ENCODE measurements at places on chromosomes 6 and 20.

GRCh38 chr20:51160821-51161220, 137.9 kb upstream of the KCNG1 start:
- DNase-seq = no peak

DNA sequence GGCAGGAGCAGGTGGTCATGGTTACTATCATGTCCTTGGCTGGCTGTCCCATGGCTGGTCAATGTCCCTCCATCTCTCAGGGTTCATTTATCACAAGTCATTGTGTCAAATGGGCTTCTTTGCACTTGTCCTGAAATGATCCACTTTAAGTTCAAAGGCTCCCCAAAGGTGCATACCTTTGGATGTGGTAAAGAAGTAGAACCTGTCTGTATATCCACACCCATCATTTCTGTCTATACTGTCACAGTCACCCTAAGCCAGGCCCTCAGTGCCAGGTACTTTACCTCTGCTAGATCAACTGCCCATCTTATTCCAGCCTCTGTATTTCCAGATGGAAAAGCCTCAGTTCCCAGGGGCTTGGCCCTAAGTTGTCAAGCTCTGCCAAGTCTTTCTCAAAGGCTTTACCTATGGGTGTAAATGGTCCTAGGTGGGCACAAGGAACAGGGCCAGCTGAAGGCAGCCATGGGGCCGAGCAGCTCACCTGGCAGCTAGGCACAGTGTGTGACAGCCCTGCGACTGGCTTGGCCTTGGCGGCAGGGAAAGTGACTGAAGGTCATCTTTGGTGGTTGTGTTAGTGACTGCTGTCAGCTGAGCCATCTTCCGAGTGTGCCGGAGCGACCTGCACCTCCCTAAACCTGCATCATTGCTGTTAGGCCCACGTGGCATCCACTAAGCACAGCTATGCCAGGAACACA, 198.4 kb downstream of the SYNDIG1 start:
- DNase-seq = no peak

GRCh38 chr20:62367633-62368391, 700 bp upstream of the LAMA5 start:
- no peak for DNase-seq

- no peak for DNase-seq
Measured at GRCh38 chr20:56842056-56842455, 212.9 kb downstream of the TFAP2C start.

GRCh38 chr20:58800134-58800871, 50.4 kb downstream of the GNAS-AS1 start:
- DNase-seq = no peak

DNA sequence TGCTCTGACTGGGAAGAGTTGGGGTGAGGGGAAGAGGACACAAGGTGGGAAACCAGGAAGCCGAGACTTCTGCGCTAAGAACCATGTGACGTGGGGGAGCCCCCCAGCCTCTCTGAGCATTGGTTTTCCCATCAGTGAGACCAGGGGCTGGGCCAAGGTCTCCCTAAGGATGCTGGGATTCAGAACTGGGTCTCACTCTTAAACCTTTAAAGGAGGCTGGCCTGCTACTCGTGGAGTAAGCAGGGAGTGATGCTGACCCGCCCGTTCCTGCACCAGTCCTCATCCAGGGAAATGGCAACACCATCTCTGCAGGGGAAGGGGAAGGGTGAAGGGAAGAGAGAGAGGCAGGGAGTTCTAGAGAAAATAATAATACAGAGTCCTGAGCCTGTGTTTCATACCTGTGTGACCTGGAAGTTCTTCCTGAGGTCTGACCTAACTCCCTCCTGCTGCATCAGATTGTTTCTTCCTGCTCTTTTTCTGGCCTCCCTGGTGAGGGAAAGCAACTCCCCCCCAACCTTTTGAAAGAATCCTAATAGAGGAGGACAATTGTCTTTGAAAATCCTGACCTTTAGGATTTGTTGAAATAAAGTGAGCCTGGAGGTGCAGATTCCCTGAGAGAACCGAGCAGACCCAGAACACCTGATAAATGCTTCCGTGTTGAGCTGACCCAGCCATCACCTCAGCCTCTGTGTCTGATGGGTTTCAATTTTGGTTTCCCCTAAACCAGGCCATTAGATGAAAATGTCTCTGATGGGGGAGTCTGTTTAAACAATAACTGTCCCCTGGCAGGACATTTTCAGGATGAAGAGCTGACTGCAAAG, 3.0 kb upstream of the GRM4 start:
- DNase-seq = no peak

Measured in T-helper 9 cell (primary cell).